Activated CD4-positive, alpha-beta T cell treated with anti-CD3 and anti-CD28 coated beads, Interleukin-2, amount 50 U/mL, for 4 hours (primary cell): ENCODE measurements at places on chromosomes 7 and 10.
A peak's percentile ranks its signal among the peaks of the same experiment; 100 is the strongest.

- no peak for DNase-seq
Observed at GRCh38 chr10:11416974-11417373, 194.5 kb downstream of the USP6NL start.

GRCh38 chr7:159099711-159100231, 44.9 kb downstream of the VIPR2 start:
- no peak for DNase-seq

DNA sequence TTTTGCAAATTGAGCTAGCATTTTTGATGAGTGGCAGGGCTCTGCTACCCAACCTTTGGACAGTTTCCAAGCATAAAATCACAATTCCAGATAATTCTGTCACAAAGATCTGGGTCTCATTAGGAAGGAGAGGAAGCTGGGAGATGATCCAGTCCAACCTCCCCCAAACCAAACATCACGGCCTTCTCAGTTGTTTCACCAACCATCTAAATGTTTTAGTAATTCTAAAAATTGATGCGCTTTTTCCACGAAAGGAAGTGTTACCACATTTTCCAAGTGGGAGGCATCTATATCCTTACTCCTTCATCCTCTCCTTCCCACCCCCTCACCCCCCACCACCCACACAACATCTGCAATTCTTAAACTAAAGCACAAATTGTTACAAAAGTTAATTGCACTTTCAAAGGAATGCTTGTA, 108.3 kb downstream of the EGFR start:
- DNase-seq, result no peak

DNA sequence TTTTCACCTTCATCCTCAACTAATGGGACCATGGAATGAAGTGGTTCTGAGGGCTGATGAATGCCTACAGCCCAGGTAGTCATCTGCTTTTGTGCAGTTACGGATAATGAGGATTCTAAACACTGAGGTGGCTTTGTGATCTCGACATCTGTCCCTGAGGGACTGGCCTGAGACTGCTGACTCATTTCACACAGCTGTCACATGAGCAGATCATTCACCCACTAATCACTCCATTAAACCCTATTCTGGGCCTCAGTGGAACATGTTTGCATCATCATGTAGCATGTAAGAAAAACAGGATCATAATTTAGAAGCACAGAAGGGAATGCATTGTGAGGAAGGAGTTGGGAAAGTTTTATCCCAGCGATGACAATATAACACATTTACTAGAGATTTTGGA, 79.4 kb upstream of the FEZF1 start:
- no peak for DNase-seq

DNA sequence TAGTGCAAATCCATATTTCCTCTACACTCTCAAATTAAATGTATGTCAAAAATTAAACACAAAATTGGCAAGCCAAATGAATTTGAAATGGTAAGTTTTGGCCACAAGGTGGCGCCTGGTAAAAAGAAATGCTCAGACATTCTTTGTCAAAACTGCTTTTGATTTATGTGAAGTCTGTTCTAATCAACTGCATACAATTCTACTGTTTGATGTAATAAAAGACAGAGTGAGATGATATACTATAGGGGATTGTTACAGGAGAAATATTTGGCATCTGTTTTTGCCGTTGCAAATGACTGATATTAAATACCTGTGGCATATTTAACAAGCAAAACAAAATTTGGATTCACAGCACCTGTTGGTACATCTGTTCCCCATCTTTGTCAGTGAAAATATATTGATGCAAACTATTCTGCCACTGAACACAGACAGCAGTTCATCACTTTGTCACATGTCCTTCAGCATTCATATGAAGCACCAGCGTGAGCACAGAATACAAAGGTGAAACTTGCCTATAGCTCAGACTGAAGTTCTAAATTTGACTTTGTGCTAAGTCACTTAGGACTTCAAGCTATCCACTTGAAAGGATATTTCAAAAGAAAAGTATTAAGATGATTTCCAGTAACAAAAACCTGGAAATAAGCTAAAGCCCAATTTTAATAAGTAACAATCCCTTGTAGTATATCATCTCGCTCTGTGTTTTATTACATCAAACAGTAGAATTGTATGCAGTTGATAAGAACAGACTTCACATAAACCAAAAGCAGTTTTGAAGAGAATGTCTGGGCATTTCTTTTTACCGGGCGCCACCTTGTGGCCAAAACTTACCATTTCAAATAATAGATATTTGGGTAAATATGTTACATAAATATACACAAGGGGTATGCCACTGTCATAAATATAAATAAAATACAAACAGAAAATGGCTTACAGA, 10.2 kb upstream of the CH25H start:
- peak; percentile 55 for DNase-seq

DNA sequence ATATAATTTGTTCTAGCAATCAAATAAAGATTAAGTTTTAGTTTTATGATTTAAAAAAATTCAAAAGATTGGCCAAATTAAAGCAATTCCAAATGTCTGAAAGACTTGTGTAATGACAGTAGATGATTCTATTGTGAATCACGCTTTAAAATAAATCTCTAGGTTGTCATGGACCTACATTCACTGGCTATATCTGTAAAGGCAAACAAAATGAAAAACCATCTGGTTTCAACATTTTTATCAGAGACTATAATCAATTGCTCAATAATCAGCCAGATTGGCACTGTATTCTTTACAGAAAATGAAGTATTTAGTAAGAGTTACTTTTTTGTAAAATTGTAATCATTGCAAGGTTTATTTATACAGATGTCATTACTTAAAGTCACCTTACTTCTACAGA, 60.7 kb downstream of the DGKB start:
- DNase-seq, result no peak

DNA sequence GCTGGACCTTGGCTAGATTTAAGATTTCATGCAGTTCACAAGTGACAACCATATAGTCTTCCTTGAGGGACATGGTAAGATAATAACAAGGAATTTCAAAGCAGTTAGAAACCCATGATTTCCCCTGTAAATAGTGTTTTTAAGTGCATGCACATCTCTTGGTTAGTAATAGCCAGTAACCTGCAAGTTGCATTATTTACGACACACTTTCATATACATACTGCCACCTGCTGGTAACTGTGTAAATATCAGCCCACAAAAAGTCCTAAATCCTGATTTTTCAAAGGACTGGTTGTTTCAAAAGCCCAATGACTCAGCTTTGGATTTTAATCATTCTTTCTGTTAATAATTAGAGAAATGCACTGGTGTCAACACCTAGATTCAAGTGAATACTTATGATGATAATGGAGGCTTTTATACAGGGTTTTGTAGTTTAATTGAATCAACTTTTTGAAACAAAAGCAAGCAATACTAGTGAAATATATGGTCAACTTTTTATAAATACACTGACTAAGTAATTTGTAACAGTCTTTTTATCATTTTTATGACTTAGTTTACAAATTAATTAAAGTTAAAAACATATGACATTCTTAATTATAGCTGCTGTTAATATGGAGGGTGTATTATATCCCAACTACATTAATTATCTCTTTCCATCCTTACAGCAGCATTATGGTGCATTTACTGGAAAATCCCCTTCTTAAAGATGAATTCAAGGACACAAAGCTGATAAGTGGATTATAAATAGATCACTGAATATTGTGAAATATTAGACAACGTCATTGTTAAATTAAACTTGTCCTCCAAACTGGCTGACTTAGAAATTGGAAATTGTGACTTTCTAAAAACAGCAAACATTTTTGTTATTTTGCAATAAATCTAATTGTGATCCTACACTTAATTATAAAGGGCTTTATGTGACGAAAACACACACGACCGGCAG, 367.7 kb upstream of the SEMA3D start:
- DNase-seq, result no peak

GRCh38 chr10:71547876-71548846, 151.4 kb downstream of the CDH23 start:
- DNase-seq, result no peak

- no peak for DNase-seq
Observed at GRCh38 chr10:130968511-130968910, 343.0 kb downstream of the TCERG1L start.

DNA sequence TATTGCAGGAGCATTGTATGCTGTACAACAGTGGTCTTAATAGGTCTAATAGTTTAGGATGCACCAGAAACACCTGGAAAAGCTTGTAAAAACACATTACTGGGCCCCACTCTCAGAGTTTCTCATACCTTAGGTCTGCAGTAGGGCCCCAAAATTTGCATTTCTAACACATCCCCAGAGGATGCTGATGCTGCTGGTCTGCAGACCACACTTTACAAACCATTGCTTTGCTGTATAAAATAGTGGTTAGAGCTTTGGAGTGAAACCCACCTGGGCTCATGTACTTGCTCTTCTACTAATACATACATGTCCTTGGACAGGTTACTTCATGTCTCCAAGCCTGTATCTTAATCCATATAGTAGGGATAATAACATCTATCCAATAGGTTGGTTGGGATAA, 279.7 kb downstream of the GRM8 start:
- DNase-seq, result no peak

DNA sequence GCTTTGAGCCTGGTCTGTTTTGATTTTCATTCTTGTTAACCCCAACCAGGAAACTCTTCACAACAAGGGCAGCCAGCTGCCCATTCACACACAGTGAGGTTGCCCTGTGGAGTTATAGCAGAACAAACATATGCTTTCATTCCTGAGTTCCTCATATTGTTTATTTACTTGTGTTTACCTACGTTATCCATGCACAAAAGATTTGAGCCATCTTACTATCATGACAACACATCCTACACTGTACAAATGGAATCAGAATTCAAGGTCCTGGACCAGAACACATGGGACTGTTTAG, 21.7 kb upstream of the BMPER start:
- DNase-seq, result no peak

GRCh38 chr7:127652333-127653248, 597 bp downstream of the SND1 start:
- no peak for DNase-seq

- no peak for DNase-seq
Observed at GRCh38 chr7:73823873-73824592, 6.8 kb upstream of the CLDN4 start.

GRCh38 chr10:51469686-51470085, 229.7 kb downstream of the CSTF2T start:
- no peak for DNase-seq

GRCh38 chr10:32548208-32548607, 102.3 kb downstream of the CCDC7 start:
- DNase-seq, result no peak

GRCh38 chr7:122699017-122699416, at the start of gene RNF133:
Gene RNF133, minus strand, starts transcription at chr7:122699117. Its CDS starts 199 bp downstream, at chr7:122698918.
- DNase-seq, result no peak

- no peak for DNase-seq
Observed at GRCh38 chr7:5708271-5708670, 73.2 kb downstream of the RNF216 start.

GRCh38 chr10:130254662-130255061, 118.5 kb downstream of the GLRX3 start:
- DNase-seq, result no peak

DNA sequence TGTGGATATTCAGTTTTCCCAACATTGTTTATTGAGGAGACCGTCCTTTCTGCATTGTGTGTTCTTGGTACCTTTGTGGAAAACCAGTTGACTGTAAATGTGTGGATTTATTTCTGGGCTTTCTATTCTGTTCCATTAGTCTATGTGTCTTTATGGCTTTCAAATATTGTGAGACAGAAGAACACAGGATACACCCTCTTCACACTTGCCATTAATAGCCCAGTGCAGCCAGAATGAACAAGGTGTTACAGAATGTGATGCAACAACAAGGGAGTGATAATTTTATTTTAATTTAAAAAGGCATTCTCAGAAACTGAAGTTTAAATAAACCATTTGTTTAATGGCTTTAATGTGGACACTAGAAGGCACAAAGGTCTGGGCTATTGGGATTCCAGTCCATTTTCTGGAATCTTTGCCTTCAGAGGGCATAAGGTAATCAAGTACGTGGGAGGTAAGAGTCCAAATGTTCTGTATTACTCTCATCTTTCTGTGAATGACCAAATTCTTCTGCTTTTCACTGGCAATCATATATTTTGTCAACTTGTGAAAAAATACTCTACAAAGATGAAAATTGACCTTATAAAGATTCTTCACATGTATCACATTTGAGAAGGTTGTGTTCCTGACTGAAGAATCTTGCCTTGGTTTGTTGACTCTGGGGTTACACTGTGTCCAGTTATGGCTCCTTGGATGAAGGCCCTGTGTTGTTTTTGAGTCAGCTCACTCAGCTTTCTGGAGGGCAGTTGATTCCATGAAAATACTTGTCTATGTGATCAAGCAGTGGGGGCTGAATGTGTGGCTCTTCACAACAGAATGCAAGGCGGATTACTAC, 962.7 kb downstream of the LRMDA start:
- no peak for DNase-seq

DNA sequence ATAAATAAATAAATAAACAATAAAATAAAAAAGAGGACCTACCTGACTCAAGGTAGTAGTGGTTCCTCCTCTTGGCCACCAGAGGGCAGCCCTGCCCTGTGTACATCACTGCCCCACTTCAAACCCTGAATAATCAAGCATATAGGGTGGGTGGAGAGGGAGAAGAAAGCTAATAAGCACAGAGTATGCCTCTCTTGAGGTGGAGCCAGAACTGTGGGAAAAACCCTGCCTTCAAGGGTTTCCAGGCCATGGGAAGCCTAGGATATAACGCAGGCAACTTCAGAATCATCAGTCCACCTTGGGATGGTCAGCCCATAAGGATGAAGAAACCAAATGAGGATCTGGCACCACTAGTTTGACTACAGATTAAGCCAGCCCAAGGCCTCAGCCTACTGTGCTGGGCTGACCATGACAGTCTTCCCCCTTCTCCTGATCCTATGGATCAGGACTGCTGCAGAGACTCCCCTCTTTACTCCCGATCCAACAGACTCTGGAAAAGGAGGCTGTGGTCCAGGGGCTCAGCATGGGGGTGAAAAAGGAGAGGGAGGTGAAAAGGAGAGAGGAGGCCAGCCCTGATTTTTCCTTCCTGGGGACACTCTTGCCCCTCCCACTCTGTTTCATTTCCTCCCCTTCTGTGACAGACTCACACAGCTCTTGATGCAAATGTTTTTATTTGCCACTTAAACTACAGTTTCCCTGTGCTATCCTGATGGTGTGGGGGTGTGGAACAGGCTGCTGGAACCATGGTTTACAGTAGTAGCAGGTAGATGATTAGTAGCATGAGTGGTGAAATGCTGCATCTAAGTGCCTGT, 10.1 kb downstream of the AVPI1 start:
- DNase-seq, result peak; percentile 39

GRCh38 chr7:2242541-2243429, 759 bp downstream of the NUDT1 start:
- no peak for DNase-seq

GRCh38 chr7:94366832-94367231, 27.9 kb upstream of the COL1A2 start:
- DNase-seq, result no peak

- DNase-seq, result no peak
Observed at GRCh38 chr10:70139151-70139996, 6.7 kb upstream of the AIFM2 start.

GRCh38 chr7:78563191-78563590, 764.6 kb downstream of the PHTF2 start:
- DNase-seq, result no peak

GRCh38 chr7:121887634-121888033, 14.7 kb downstream of the PTPRZ1 start:
- DNase-seq, result no peak
